Stimulated activated CD4-positive, alpha-beta T cell treated with anti-CD3 and anti-CD28 coated beads, Interleukin-1b, Interleukin-23, amount 100 ng/mL, for 1 hour (primary cell): ENCODE measurements at places on chromosomes 12 and 14.
A peak's percentile ranks its signal among the peaks of the same experiment; 100 is the strongest.

DNA sequence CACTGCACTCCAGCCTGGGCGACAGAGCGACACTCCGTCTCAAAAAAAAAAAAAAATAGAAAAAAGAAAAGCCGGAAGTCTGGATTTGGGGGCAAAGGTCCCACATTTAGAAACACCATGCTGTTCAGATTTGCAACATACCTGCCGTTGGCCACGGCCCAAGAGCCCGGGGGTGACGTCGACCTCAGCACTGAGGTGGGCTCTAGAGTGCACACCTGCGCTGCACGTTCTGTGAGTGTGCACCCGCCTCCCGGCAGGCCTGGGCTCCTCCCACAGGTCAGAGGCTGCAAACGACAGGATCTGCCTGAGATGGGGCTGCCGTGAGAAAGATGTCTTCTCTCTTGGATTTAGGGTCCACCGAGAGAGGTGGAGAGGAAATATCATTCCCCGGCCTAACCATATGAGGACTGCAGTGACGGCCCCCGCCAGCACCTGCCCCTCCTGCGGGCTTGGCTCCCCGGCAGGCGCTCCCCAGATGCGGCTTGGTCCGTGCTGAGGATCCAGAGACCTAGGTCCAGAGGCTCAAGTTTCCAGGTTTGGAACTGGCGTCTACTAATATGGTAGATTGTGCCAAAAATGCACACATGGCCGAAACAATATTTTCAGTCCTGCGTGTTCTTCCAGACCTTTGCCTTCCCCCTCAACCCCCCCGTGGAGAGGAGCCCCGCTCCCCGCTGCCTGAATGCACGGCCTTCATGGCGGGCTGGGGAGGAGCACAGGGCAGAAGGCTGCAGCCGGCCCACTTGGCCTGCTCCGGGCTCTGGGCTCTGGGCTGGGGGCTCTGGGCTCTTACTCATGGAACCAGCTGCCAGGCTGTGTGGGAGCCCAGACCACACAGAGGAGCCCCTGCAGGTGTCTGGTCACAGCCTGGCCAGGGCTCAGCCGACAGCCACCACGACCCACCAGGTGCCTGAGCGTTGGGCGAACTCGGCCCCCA is 58.8 kb upstream of the FBRSL1 start:
- DNase-seq = no peak

- no peak for DNase-seq
Observed at GRCh38 chr12:67909681-67910080, 79.6 kb upstream of the IFNG-AS1 start.

GRCh38 chr12:65495233-65495632 is 216.8 kb downstream of the MSRB3 start:
- no peak for DNase-seq

- no peak for DNase-seq
Observed at GRCh38 chr14:101727611-101728366, 33.7 kb upstream of the PPP2R5C start.

GRCh38 chr14:38723959-38724358 is 379.1 kb downstream of the SEC23A start:
- no peak for DNase-seq

- no peak for DNase-seq
Observed at GRCh38 chr12:8907513-8907912, 6.8 kb upstream of the PHC1 start.

DNA sequence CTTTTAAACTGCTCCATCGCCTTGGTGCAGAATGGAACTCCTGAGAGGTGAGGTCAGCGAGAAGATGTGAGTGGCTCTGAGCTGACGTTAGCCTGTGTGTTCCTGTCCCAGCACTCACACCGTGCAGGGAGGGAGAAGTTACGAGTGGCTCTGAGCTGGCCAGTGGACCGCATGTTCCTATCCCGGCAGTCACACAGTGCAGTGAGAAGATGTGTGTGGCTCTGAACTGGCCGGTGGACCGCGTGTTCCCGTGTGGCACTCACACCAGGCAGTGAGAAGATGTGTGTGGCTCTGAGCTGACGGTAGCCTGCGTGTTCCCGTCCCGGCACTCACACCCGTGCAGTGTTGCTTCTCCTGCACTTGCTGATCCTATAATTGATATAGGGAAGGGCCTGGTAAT is 59.9 kb downstream of the VCPKMT start:
- DNase-seq = no peak

DNA sequence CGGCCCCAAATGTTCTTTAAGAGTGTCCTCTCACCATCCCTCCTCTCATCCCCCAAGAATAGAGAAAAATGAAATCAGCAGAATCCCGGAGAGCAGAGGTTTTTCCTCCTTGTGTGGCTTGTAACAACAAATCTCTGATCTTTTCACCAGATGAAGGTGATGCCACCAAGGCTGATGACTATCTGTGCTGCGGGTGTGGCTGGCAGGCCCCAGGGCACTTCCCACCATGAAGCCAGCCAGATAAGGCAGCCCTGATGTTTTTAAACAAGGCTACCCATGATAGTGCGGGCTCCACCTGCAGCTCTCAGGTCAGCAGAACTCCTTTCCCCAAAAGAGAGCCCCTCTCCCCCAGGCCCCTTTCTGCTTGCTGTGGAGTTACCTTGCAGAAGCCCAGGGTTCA is 58.0 kb upstream of the PARP11 start:
- no peak for DNase-seq

GRCh38 chr14:22651586-22651985 is 7.4 kb upstream of the OR6J1 start:
- DNase-seq = no peak

DNA sequence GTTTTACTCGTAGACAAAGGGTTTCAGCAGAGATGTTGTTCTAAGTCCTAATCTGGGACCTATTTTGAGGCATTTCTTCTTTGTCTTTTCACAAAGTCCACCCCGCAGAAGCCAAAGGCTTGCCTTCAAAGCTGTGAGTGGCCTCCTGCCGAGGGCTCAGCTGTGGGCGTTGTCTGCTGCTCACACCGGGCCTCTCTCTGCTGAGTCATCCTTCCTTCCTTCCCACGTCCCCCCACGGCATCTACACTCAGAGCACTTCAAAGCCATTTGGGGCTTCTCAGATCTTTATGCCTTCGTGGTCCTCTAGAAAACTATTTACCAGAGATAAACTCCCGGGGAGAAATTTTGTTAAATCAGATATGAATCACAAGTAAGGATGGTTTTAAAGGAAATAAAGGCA is 115.9 kb upstream of the TMPO start:
- peak; percentile 35 for DNase-seq

GRCh38 chr12:3213188-3213587 is 136.0 kb downstream of the TSPAN9 start:
- DNase-seq = no peak

DNA sequence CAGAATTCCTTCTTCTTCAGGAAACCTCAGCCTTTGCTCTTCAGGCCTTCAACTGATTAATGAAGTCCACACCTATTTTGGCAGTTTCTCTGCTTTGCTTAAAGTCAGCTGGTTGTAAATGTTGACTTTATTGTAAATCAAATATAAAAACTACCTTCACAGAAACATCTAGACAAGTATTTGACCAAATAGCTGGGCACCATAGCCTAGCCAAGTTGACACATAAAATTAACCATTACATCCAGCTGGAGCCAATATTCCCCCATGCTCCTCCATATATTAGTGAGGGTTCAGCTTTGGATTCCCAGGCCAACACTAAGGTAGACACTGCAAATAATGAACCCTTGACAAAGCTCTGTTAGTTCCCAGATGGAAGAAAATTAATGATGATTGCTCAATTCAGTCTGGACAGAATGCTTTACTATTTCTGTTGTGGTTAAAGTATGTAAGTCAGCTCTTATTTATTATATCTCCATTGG is 125.5 kb downstream of the ZFP36L1 start:
- no peak for DNase-seq

DNA sequence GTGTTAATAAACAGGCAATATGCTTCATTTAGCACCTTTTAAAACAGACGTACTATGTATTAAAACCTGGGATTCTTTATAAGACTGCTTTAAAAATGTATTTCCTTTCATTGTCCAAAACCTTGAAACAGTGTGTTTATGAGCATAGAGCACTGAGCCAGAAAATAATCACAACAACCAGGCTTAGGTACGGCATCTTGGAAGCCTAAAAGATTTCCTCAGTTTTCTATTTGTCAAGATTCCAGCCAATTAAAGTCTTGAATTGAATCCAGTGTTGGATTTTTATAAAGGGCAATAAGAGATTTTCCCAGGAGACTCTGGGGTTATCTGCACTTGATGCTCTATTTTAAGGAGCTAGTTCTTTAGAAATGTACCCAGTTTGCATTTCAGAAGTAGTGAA is 80.3 kb downstream of the GRIP1 start:
- DNase-seq = no peak

DNA sequence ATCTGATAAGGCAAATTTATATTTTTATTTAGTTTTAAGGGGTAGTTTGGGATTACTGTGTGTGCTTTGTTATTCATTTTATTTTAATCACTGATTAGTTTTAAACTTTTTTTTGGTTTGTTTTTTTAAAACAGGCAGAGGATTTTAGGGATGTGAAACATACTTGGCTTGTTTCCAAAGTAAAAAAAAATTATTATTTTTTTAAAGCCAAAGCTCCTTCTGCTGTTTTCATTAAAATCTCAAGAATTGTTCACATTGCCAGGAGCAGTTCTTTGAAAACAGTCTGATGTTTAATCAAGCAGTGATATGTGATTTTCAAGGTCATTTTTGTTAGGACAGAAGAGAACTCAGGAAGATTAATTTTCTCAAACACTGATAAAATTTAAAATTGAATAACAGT is 11.2 kb downstream of the TTC8 start:
- no peak for DNase-seq

DNA sequence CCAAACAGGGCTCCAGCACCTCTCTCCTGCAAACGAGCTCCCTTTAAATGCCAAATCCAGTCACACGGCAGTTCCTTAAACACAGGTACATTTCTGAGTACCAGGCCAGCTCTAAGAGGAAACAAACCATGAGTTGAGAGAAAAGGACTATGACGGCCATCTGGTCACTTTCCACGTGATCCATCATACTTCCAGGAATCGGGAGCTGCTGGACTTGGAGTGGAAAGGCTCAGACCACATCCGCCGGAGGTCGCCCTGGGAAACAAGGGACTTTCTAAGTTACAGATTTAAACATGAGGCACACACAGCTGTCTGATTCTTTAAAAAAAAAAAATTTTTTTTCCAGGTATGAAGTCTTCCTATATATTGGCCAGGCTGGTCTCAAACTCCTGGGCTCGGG is 39.2 kb downstream of the ACADS start:
- DNase-seq = no peak

- DNase-seq = no peak
Observed at GRCh38 chr12:13307143-13307816, 110.8 kb downstream of the EMP1 start.
